ENCODE measurements at places on chromosomes 12 and 14.

- no peak for DNase-seq
Observed at GRCh38 chr12:77220586-77220985, 155.2 kb upstream of the E2F7 start.

GRCh38 chr12:53113951-53114350, 10.7 kb downstream of the SOAT2 start:
- DNase-seq: no peak

DNA sequence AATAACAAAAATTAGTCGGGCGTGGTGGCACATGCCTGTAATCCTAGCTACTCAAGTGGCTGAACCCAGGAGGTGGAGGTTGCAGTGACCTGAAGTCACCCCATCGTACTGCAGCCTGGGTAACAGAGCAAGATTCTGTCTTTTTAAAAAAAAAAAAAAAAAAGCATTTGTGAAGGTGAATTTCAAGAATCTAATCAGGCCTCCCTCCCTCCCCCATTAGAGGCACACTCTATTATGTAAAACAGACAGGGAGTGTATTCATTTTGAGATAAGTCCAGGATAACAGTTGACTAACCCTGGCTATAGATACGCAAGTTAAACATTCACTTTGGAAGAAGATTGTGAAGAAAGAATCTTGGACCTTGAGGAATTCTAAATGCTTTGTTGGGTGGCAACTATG, 2.9 kb downstream of the RESF1 start:
- DNase-seq: no peak

DNA sequence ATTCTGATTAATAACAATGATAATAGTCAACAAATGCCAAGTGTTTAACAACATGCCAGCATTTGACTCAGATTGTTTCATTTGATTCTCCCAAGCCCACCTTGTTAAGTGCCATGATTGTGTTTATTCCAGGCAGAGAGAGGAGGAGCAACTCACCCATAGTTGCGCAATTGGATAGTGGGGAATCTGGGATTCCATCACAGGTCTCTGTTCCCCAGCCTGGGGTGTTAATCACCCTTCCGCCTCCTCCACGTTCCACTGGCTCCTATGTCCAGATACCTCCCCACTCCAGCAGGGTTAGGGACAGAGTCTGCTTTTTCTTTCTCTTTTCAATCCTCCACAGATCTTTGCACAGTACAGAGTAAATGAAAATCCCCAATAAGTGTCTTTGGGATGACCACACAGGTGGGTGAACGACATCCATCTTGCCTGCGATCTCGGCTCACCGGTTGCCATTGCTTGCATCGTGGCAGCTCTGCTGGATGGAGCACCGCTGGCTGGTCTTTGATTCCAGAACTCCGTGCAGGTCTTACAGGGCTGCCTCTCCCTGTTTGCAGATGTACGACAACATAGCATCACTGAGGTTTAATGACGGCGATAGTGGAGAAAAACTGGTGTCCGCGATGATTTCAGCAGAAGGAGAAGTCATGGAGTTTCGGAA, 78.8 kb downstream of the DNAH10 start:
- DNase-seq: no peak

DNA sequence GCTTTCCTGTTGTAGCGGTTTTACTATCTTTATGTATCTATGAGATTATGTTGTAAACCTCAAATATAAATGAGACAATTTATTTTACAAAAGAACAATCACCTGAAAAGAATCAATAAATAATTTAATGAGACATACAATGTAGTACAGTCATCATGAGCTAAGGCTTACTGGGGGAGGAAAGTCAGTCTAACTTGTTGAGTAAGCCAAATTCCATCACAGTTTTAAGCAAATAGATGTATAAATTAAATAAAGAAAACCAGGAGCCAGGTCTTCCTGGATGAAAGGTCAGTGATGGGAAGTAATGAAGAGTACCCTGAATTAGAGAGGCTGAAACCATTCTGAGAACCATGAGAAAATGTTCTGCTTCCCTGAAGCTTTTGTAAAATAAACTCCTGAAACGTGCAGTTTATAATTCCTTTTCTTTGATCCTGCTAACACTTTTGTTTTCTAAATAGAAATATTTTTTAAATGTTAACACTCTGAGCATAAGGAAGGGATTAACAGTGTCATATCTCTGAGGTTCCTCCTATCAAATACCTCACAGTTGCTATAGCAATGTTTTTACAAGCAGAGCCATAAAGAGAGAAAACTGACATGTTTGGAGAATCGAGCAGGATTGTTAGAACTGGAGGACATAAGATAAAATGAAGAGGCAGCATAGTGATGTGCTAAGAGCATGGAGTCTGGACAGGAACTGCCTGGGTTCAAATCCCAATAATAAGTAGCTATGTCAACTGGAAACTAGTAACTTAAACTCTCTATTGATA, 444.9 kb upstream of the FOXG1 start:
- DNase-seq: no peak

DNA sequence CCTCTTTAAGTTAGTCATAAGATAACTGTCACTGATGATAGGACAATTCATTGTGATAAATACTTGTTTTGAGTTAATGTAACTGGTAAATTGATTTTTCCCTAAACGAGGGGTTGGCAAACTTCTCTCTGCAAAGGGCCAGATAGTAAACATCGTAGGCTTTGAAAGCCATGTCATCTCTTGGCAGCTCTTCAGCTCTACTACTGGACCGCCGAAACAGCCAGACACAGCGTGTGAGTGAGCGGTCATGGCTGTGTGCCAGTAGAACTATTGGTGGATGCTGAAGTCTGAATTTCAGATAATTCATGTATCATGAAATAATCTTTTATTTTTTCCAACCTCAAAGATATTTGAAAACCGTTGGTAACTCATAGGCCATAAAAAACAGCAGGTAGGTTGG, 9.9 kb downstream of the PIWIL1 start:
- no peak for DNase-seq

Measured in activated CD4-positive, alpha-beta T cell treated with anti-CD3 and anti-CD28 coated beads for 24 hours (primary cell).